Endothelial cell of coronary artery (primary cell): ENCODE measurements at places on chromosomes 3 and 15. TPM values are rescaled to one million over a fixed set of nuclear protein-coding genes. Genes with fewer than 3 reads are reported as not detected.

Gene ATP10A
- 4.3 TPM in 1 of 2 replicates, not detected in the other for total RNA-seq

Gene RLBP1
- not detected in 2 replicates for total RNA-seq

Gene MASP1
- total RNA-seq, result under 0.01 and 6.6 TPM in 2 replicates

Gene ARHGAP31
- 23.5 and 23.8 TPM in 2 replicates for total RNA-seq

Gene GADL1
- total RNA-seq, result 0.45 TPM in 1 of 2 replicates, not detected in the other

Gene CASR
- not detected in 2 replicates for total RNA-seq

Gene CIP2A
- 13.0 and 26.0 TPM in 2 replicates for total RNA-seq

Gene CMTM6
- 78.5 and 89.5 TPM in 2 replicates for total RNA-seq

Gene C3orf49
- not detected in 2 replicates for total RNA-seq

Gene GOLGA6B
- not detected in 2 replicates for total RNA-seq

Gene POTEB
- not detected in 2 replicates for total RNA-seq

Gene PP2D1
- not detected in 2 replicates for total RNA-seq

Gene RAB6B
- total RNA-seq, result 0.45 and 1.1 TPM in 2 replicates

Gene STIMATE
- 11.2 and 12.4 TPM in 2 replicates for total RNA-seq
